Mesenteric fat pad (tissue), 1 donor: ENCODE measurements at places on chromosomes 3 and 15. TPM values are rescaled to one million over a fixed set of nuclear protein-coding genes. Genes with fewer than 3 reads are reported as not detected.

PAK6 gene
- 0.26 TPM for total RNA-seq

SMCO1 gene
- not detected for total RNA-seq

ZCWPW2 gene
- 0.51 TPM for total RNA-seq

CFAP91 gene
- total RNA-seq = 0.39 TPM

SEMA3G gene
- 144 TPM for total RNA-seq

THPO gene
- total RNA-seq = 1.1 TPM

ESYT3 gene
- 0.19 TPM for total RNA-seq

FRMD5 gene
- total RNA-seq = 0.13 TPM

PLCH1 gene
- not detected for total RNA-seq

POLG gene
- total RNA-seq = 67.1 TPM

CD200 gene
- total RNA-seq = 6.0 TPM

CSPG5 gene
- total RNA-seq = 2.0 TPM
